Hematopoietic multipotent progenitor cell treated with erythropoietin and hydrocortisone succinate and interleukin-3 and kit ligand, for 8 days (in vitro differentiated cells): ENCODE measurements at places on chromosomes 2 and 18.

DNA sequence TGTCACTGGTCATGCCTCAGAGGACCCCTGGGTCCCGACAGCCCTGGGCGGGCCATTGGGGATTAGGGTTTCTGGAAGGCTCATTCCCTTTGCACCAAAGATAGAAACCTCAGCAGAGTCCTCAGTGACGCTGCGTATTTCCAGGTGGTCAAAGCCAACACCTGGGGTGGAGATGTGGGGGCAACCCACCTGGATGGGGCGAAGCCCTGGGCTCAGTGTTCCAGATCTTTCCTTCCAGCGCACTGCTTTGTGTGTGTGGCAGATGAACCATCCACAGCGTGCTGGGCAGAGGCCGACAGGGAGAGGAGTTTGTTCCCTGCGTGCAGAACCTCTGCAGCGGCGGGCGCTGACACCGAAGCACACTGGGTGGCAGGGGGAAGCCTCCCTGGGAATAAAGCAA, 143.9 kb downstream of the CTIF start:
- no peak for DNase-seq

- DNase-seq = no peak
Observed at GRCh38 chr2:29405266-29405665, 290.1 kb downstream of the CLIP4 start.

GRCh38 chr2:218260166-218260565, 649 bp upstream of the GPBAR1 start:
- DNase-seq = no peak

DNA sequence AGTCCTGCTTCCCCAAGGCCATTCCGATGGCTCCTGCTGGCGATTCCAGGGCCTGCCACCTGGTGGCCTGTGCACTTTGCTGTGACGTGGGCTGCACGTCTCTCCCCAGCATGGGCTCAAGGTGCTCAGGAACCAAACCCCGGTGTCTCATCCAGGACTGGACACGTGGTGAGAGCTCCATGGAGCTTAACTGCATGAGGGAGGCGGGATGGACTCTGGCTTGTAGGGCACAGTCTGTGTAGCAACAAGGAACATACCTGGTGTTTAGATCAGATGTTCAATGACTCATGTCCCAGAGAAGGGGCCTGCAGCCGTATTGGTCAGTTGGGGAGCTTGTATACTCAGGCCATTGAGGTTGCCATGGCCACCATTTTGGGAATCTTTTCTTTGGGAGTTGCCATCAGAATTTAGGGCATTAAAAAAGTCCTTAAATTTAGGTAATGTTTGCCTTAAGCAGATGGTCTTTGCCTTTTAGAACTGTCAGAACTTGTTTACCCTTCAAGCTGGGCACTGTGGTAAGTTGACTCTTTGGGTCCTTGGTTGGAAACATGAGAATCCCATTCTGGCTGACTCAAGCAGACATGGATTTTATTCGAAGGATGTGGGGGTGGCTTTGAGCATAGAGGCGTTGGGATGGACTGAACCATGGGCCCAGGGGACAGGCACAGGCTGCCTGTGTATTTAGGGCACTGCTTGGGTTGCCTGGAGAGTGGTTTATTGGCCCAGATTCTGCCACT, 21.0 kb downstream of the AGAP1 start:
- no peak for DNase-seq

DNA sequence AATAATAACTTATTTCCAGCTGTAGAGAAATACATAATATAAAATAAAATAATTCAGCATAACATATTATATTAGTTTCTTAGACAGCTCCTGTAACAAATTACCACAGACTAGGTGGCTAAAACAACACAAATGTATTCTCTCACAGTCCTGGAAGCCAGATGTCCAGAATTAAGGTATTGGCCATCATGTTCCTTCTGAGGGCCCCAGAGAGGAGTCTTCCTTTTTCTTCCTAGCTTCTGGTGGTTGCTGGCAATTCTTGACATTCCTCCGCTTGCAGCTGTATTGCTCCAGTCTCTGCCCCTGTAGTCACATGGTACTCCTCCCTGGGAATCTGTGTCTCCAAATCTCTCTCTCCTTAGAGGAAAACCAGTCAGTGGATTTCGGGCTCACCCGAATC, 146.8 kb downstream of the RBM43 start:
- DNase-seq = no peak

DNA sequence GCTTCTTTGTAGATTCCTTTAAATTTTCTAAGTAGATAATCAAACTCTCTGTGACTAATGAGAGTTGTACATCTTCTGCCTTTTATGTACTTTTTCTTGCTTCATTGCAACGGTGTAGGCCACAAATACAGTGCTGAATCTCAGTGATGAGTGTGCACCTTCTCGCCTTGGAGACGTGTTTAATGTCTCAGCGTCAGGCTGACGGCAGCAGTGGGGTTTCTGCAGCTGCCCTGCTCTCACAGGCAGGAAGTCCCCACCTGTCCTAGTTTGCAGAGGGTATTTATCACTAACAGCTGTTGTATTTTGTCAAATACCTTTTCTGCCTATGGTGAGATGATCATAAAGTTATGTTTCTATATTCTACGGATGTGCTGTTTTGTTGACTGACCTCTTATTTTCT, 13.3 kb downstream of the AGXT start:
- DNase-seq = no peak

DNA sequence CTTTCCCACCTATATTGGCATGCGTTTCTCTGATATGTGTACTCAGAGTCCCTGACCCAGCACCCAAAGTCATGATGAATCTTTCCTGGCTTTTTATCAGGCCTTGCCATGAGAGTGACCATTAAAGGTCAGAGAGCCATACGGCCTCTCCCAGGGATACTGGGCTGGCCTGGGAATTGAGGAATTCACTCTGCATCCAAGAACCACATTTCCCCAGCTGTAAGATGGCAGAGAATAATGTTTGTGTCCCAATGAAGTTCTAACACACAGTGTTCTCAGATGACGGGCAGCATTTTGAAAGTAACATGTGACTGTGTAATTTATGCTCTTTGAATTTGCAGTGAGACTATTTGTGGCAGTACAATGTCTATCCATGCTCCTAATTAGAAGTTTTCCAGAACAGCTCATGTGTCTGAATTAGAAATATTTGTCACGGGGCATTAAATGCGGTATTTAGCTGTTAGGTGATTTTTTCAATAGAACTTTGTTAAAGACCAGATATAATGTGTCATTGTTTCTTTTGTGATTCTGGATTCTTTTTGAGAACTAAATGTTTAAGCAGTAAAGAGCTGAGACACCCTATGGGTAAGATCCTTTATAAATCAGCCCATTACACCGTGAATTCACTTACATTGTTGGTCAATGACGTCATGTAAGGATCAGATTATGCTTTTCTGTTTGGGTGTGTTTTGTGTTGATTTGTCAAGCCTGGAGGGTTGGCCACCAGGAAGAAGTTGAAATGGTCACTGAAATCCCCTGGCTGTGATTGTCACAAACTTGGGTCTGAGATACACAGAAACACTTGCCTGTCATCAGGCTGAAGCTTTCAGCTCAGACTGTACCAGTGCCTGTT, 7.3 kb upstream of the SLC3A1 start:
- no peak for DNase-seq

GRCh38 chr18:857986-858385, 45.9 kb upstream of the YES1 start:
- DNase-seq = no peak

DNA sequence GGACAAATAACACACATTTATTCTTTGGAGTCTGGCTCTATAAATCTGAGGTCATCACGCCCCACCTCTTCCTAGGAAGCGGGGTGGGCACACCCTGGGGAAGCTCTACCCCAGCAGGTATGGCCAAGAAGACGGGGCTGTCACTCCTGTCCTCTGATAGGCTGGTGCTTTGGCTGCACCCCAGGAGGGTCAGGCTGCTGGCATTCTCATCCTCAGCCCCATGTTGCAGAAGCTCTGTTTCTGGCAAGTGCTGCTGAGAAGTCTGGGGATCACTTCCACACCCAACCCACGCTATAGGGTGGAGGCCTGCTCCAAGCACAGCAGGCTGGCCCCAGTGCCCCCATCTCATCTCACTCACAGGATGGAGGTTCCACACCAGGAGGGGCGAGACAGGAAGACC, 17.6 kb downstream of the ARHGEF4 start:
- DNase-seq = no peak

- DNase-seq = no peak
Observed at GRCh38 chr2:68627615-68628014, 15.8 kb upstream of the PROKR1 start.

DNA sequence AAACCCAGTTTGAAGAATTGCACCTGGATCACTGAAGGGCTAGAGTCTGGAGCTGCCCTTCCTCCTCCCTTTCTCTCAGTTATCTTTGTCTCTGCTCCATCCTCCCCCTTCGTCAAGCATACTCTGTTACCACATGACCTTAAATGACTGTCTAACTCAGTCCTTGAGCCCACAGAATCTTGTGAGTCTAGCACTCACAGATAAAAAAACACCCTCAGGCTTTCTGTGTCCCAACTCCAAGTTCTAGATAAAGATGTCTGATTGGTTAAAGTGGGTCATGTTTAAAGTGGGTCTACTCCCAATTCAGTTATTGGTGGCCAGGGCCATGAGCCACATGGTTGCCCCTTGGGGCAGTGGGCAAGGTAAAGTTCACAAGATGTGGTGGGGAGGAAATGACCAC, 53.5 kb upstream of the CYP1B1 start:
- no peak for DNase-seq

- no peak for DNase-seq
Observed at GRCh38 chr2:212695426-212695825, 156.8 kb upstream of the ERBB4 start.

DNA sequence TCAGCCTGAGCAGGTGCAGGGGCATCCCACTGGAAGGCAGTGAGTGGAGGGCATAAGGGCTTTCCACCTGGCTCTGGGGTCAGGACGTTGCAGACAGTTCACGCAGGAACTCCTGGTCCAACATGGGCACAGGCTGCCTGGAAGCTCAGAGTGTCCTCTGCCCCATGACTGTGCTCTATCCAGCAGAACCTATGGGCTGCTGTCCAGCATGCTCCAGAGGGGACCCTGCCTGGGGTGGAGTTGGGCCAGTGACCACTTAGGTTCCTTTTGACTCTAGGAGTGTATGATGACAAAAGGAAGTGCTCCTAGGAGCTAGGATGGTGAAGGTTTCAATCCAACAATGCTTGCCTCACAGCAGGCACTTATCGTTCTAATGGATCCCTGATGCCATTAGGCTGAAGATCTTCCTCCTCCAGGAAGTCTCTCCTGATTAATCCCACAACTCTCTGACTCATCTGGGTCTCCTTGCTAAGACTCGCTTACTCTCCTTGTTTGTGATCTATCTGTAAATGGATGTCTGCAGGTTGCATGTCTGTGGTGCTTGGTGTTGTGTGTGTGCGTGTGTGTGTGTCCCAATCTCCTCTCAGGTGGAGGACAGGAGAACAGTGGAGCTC, 224.0 kb downstream of the CELF4 start:
- no peak for DNase-seq

DNA sequence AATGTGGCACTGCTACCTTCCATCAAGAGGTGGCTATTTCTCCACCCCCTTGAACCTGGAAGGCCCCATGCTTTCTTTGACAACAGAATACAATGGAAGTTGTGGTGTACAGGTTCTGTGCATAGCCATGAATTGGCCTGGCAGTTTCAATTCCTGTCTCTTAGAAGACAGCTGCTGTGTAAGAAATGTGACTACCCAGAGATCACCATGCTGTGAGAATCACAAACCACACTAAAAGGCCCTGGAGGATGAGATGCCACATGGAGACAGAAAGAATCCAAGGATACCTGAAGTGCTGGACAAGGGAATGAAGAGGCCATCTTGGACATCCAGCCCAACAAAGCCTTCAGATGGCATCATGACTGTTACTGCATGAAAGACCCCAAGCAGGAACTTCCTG, 47.7 kb upstream of the EHBP1 start:
- no peak for DNase-seq

DNA sequence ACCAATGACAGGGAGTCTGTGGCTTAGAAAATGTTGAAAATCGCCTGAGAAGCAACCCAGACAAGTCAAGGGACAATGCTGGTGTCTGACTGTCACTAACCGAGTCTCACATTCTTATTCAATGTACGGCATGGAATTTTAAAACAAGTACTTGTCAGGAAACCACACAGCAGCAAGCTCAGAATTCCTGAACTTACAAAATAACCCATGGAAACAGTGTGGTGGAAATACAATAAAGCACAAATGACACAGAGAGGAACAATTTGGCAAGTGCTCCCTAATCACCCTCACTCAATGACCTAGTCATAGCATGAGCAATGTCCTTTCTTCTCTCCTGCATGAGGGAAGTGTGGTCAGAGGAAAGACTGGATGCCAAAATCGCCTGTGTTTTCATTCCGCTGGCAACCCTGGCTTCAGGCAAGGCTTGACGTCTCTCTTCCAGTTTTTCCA, 154.0 kb downstream of the SATB2 start:
- DNase-seq = no peak

- DNase-seq = no peak
Observed at GRCh38 chr18:54883816-54884604, 55.7 kb downstream of the RAB27B start.

GRCh38 chr18:8139891-8140406, 469.3 kb upstream of the RAB12 start:
- DNase-seq = no peak

DNA sequence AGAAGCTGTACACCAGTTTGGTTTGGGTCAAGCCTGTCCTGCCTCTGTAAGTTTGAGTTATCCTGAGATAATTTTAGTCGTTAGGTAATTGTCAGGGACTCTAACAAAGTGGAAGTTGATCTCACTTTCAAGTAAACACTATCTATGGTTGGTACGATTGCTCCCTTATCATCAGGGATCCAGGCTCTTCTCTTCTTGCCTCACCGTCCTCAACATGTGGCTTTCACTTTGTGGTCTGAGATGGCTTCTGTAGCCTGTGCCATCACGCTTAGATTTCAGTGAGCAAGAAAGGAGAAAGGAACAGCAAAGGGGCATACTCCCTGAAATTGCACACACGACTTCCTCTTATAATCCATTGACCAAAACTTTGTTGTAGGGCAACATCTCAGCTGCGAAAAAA, 115.6 kb downstream of the CTAGE1 start:
- DNase-seq = peak; percentile 60

DNA sequence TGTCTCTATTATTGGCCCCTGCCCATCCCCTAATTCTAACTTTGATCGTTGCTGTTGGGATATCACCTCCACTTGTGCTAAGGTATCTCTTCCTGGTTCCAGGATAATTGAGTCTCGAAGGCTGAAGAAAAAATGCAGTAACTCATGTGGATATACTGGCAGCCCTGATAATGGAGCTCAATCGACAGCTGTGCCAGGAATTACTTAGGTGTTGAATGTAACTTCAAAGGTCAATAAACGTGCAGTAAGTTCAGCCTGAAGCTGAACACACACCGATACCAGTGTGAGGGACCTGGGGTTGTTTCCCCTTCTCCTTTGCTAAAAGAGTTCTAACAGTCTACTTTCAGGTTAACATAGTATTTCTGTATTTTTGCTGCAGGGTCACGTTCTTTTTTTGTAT, 11.9 kb upstream of the REG3G start:
- no peak for DNase-seq

GRCh38 chr2:217950401-217950871, 52.4 kb downstream of the TNS1 start:
- DNase-seq = no peak

GRCh38 chr2:37917281-37918228, 7.5 kb upstream of the RMDN2 start:
- DNase-seq = peak; percentile 36
